ENCODE measurements at places on chromosomes 16 and 17.

DNA sequence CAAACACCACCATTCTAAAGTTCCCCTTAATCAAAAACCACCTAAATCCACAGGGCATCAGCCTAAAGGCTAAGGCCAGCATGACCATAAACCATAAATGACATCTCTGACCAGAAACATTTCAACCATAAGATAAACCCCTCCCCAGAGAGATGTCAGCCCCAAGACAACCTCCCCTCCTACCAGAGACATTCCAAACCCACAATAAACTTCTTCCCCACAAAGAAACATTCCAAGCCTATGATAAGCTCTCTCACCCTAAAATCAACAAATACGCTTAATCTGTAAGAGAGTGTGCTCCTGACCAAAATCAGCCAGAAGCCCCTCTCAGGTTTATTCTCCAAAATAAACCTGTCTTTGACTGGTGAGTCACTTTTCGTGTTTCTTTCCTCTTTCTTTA lies 54.8 kb downstream of the SLFN5 start:
- DNase-seq = no peak

DNA sequence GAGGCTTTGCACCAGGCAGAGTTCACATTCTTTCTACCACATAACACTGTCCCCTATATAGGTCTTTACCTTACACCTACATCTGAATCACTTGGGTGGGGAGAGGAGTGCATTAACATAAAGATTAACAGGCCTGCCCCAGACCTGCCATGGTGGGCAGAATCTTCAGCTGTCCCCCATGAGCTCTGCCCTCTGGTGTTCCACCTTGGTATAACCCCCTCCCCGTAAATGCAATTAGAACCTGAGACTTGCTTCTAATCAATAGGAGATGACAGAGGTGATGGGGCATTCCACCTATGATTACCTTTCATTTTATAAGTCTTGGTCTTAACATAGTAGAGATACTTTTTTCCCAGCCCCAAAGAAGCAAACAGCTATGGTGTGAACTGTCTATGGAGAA lies 20.4 kb upstream of the GRIN2A start:
- DNase-seq = no peak

- peak; percentile 55 for DNase-seq
These were observed 15.2 kb downstream of the MED24 start for GRCh38 chr17:40038882-40039513.

DNA sequence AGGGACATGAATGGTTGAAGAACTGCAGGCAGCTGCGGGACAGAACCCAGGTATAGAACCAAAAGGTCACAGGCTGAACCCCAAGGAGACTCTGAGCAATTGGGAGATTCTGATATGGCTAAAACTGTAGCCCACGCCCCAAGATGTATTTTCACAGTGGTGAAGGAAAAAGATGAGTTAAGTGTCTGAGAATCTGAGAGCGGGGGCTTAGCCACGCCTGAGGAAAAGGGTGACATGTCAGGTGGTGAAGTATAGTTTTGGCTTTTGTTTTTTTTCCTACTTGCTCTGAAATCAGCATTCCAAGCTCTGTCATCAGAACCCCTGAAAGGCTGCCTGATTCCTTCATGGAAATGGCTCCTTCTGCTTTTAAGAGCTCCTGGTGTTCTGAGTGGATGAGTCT lies 73.3 kb downstream of the AKAP1 start:
- no peak for DNase-seq

- no peak for DNase-seq
These were observed 566.2 kb upstream of the ZFHX3 start for GRCh38 chr16:73614131-73614530.

- no peak for DNase-seq
These were observed 182.9 kb downstream of the CCDC182 start for GRCh38 chr17:57562184-57562698.

GRCh38 chr17:10147040-10147439 lies 51.4 kb downstream of the GAS7 start:
- no peak for DNase-seq

DNA sequence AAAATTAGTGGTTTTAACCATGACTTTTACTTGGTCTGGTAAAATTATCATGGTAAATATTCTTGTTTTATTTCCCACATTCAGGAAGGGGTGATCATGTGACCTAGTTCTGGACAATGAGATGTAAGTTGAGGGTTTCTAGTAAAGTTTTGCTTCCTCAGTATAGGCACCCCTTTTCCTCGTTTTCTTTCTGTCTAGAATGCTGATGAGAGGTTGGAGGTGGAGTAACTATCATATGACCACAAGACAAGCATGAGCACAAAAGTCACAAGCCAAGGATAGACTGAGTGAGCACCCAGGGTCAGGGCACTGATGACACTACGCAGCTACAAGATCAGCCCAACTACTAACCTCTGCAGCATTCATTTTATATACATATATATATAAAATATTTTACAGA lies 53.9 kb downstream of the MYO1D start:
- no peak for DNase-seq

GRCh38 chr17:29929006-29929532 lies 959 bp downstream of the SSH2 start:
- no peak for DNase-seq

GRCh38 chr16:66490774-66491715 lies 58.9 kb downstream of the TK2 start:
- DNase-seq = no peak

GRCh38 chr17:58308985-58309917 lies 19.3 kb downstream of the TSPOAP1 start:
- no peak for DNase-seq

- DNase-seq = no peak
These were observed 8.5 kb downstream of the ELMO3 start for GRCh38 chr16:67207249-67208091.

GRCh38 chr17:78125138-78125913 lies 3.2 kb downstream of the TMC6 start:
- no peak for DNase-seq

- no peak for DNase-seq
These were observed 1.8 kb upstream of the PIK3R6 start for GRCh38 chr17:8869114-8869815.

DNA sequence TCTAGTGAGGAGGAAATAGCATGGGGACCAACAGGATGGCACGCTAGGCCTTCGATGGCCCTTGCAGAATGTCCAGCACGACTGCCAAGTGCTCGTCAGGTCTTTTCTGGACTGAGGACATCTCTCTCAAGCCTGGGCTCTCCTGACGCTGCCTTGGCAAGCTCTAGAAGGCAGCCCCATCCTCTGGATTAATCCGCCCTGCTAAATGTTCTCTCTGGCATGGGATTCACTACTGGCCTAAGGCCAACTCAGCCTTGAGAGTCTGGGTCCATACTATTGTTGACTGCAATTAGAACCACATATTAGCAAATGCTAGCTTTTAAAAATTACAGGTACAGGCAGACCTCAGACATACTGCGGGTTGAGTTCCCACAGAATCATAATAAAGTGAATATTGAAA lies 2.5 kb upstream of the CEP295NL start:
- no peak for DNase-seq

GRCh38 chr17:17958982-17959381 lies 13.2 kb downstream of the TOM1L2 start:
- no peak for DNase-seq

DNA sequence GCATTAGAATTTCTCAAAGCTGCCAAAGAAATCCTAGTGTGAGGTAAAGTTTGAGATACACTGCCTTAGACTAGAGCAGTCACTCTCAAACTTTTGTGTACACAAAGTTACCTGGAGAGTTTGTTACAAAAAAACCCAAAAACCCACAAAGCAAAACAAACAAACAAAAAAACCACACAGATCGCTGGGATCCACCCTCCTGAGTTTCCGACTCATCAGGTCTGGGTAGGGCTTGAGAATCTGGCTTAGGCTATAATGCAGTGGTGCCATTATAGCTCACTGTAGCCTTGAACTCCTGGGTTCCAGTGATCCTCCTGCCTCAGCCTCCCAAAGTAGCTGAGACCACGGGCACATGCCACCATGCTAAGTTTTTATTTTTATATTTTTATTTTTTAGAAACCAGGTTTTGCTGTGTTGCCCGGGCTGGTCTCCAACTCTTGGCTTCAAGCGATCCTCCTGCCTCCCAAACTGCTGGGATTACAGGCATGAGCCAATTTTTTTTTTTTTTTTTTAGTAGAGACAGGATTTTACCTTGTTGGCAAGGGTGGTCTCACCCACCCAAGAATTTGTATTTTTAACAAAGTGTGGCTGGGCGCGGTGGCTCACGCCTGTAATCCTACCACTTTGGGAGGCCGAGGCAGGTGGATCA lies 22.3 kb upstream of the SMG1 start:
- no peak for DNase-seq

DNA sequence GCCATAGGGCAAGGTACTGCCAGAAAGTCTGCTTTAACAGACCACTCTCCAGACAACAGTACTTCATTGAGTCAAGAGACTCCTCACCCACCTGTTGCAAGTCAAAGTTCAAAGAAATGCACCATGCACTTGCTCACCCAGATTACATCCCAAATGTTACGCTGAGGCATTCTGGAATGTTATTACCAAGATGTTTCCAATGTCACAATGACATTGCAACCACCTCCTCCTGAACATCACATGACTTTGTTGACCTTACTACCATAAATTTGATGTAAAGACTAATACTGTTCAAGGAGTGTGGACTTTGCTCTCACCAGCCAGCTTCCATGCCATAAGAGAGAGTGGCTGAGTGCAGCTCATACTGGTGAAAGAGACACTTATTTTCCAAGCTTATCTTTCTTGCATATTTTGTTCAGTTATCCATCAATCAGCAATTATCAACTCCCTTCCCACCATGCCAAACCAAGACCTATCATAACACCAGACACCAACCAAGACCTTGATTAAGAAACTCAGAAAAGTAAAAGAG lies 58.5 kb upstream of the BCAR1 start:
- DNase-seq = no peak

DNA sequence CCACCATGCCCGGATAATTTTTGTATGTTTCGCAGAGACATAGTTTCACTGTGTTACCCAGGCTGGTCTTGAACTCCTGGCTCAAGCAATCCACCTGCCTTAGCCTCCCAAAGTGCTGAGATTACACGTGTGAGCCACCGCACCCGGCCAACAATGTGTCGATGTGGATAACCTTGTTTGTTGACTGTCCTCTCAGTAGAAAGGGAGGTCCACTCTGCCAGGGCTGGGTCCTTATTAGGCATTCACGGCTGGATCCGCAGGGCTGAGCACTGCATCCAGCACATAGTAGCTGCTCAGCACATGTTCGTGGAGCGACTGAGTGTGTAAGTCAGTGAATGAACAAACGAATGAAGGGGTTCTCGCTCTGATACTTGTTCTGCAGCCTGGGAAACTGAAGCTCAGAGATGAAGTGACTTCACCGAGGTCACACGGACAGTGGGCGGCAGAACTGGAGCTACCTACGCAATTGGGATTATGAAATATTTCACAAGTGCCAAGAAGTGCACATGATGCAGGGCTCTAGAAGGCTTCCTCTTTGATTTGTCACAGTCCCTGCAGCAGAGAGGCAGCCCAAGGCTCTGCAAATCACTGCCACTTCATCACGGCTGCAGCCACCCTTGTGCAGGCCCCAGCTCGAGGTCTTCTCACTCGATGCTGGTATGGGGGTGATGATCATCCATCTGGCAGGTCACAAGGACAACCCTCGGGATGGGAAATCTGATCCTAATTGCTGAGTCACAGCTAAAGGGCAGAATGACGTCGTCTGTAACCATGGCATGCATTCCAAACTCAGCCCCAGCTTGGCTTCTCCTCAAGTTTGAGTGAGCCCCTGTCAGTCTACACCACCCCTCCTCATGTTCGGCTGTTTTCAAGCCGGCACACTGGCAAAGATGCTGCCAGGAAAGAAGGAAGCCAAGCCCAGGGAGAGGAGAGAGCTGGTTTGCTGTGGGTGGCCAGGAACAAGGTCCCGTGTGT lies 28.0 kb upstream of the SNN start:
- peak; percentile 67 for DNase-seq

GRCh38 chr17:40462343-40463121 lies 19.3 kb downstream of the IGFBP4 start:
- DNase-seq = no peak

- DNase-seq = no peak
These were observed 16.5 kb upstream of the SOX9 start for GRCh38 chr17:72104164-72104862.

GRCh38 chr16:85465328-85466303 lies 147.5 kb upstream of the GSE1 start:
- DNase-seq = no peak

DNA sequence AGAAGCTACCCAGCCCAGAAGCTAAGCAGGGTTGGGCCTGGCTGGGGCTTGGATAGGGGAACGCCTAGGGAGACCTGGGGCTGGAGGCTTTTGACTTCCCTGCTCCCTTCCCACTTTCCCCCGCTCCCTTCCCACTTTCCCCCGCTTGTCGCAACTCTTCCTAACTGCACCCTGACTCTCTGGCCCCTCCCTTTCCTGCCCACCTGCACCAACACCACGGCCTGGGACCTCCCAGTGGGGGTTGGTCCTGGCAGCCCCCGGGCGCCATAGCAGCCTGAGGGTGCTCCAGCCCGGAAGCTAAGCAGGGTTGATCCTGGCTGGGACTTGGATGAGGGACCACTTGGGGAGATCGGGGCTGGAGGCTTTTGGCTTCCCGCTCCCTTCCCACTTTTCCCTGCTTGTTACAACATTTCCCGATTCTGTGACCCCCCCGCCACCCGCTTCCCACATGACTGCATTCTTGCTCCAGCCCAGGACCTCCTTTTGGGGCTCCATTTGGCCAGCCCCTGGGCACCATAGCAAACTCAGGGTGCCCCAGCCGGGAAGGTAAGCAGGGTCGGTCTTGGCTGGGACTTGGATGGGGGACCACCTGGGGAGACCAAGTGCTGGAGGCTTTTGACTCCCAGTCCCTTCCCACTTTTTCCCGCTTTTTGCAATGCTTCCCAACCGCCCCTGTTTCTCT lies 2287.0 kb downstream of the TP53TG3F start:
- DNase-seq = no peak

GRCh38 chr17:61571624-61572023 lies 19.4 kb downstream of the NACA2 start:
- no peak for DNase-seq

GRCh38 chr17:8382052-8382879 lies 727 bp downstream of the RPL26 start:
- DNase-seq = no peak

- no peak for DNase-seq
These were observed 4.8 kb downstream of the RPA1 start for GRCh38 chr17:1834380-1835149.

DNA sequence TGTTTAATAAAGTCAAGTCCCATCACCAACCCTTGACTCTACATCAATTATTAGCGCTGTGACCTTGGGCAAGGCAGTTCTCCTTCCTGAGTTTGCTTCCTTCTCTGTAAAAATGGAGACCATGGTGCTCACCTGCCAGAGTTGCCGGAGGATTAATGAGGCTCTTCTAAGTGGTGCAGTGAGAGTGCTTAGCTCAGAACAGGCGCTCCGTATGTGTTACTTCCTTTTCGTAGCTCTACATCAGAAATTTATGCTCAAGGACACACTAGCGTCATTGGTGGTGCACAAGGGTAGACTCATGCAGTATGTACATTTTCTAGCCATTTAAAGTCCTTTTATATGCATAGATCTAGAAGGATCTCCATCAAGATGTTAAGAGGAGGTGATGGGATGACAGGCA lies 17.4 kb upstream of the CMIP start:
- DNase-seq = no peak

Data from thoracic aorta (tissue), 2 donors.